T-helper 2 cell treated with Interferon-gamma antibody and Interleukin-4, amounts not matched to agents 5 μg/mL and 100 μg/mL, for 36 hours (primary cell): ENCODE measurements at places on chromosomes 5 and 9.

DNA sequence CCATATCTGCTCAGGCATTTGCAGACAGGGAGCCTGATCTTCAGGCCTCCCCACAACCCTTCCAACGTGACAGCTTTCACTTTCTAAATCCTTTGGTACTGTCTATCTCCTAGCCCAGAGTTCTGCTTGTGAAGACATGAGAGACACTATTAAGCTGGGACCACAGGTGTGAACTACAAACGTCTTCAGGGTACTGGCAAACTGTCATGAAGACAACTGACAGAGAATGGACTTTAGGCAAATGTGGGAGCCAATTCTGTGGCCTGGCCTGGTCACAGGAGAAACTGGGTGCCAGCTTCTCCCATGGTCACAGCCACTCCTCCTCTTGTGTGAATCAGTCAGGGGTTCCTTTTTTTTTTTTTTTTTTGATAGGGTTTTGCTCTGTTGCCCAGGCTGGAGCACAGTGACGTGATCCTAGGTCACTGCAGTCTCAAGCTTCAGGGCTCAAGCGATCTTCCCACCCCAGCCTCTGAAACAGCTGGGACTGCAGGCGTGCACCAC lies 10.4 kb downstream of the TRIM14 start:
- peak overlapping the region; percentile 92 for H3K27ac ChIP-seq
- peaks cover 70% of the 10 kb centered on the region for H3K4me1 ChIP-seq
- peak overlapping the region; percentile 69 for H3K4me3 ChIP-seq
- no peaks in the 10 kb centered on the region for H3K27me3 ChIP-seq
- DNase-seq, result peak; percentile 36
- peaks cover 75% of the 10 kb centered on the region for H3K36me3 ChIP-seq

DNA sequence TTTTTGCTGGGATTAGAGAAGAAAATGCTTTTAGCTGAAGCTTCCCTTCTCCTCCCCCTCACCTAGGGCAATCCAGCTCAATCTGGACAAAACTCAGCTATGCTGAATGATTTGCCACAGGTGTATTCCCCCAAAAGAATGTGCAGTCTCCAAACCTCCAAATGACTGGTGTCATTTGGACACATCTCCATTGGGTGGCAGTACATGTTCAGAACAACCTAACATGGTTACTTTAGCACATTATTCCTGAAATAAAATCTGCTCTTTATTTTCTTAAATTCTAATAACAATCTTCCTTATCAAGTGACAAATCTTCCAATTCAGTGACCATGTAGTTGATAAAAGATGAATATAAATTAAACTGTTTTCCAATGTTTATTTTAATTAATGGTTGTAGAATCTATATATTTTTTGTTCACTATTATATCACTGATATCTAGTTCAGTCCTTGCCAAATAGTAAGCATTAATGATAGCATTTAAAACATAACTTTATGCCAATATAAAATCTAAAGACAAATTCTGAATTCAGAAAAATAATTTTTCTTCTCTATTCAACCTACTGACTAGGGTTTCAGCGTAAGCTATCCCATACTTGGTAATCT lies 61.3 kb upstream of the MOCS2 start:
- H3K4me3 ChIP-seq, result no peak overlapping the region
- no peak overlapping the region for H3K27ac ChIP-seq
- no peaks in the 10 kb centered on the region for H3K4me1 ChIP-seq
- peaks cover 22% of the 10 kb centered on the region for H3K27me3 ChIP-seq
- no peaks in the 10 kb centered on the region for H3K36me3 ChIP-seq

DNA sequence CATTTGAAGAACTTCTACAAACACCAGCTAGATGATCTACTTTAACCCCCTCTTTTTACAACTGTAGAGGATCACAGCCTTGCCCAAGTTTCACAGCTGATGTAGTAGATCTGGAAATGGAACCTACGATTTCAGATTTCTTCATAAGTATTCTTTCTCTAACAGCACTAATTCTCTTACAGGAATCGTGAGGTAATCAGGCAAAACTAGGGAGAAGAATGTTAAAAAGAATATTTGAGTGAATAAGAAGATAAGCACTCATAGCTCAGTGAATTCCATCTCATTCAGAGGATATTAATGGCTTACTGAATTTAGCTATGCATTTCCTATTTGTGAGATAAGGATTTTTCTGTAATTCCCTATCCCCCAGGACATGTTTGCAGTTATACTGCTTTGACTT lies 42.1 kb downstream of the NADK2 start:
- no peaks in the 10 kb centered on the region for H3K27me3 ChIP-seq
- no peaks in the 10 kb centered on the region for H3K4me1 ChIP-seq
- no peak for DNase-seq
- H3K27ac ChIP-seq, result no peak overlapping the region
- peaks cover 10% of the 10 kb centered on the region for H3K36me3 ChIP-seq

- peaks cover 5% of the 10 kb centered on the region for H3K27me3 ChIP-seq
- no peak overlapping the region for H3K27ac ChIP-seq
- H3K4me3 ChIP-seq, result no peak overlapping the region
- no peaks in the 10 kb centered on the region for H3K36me3 ChIP-seq
- no peak for DNase-seq
Observed at GRCh38 chr9:76638001-76638400, 126.2 kb upstream of the PCA3 start.

DNA sequence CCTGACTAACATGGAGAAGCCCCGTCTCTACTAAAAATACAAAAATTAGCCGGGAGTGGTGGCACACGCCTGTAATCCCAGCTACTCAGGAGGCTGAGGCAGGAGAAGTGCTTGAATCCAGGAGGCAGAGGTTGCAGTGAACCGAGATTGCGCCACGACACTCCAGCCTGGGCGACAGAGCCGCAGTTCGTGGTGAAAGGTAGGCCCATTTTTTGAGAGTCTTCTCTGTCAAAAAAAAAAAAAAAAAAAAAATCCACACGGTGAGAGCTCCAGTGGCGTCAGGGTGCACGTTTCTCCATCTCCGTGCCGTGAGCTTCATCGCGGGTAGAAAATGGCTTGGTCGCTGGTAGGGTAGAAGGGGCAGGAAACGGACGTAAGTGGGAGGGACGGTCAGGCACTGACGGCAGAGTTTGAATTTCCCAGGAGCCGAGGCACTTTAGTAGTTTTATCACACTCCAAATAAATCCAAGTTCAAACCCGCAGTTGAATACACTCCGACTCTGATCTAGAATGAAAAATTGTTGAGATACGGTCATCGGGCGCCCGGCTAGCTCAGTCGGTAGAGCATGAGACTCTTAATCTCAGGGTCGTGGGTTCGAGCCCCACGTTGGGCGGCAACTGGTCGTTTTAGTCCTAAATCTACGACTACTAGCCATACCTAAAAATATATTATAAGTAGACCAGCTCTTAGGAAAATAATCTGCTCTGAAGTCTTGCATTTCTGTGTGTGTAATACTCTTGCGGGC lies 2.4 kb upstream of the TRIM7 start:
- H3K4me1 ChIP-seq, result peaks cover 35% of the 10 kb centered on the region
- H3K27ac ChIP-seq, result peak overlapping the region; percentile 82
- peak; percentile 79 for DNase-seq
- peak overlapping the region; percentile 84 for H3K4me3 ChIP-seq
- peaks cover 4% of the 10 kb centered on the region for H3K36me3 ChIP-seq
